ENCODE measurements at places on chromosomes 7 and 10. TPM values are rescaled to one million over a fixed set of nuclear protein-coding genes. Genes with fewer than 3 reads are reported as not detected.

Gene AKR1C2
- polyA plus RNA-seq: 19.8 TPM

Gene SLC13A1
- not detected for polyA plus RNA-seq

Gene ELAPOR2
- polyA plus RNA-seq: 0.57 TPM

Gene CD36
- polyA plus RNA-seq: 0.48 TPM

Gene CAV2
- 358 TPM for polyA plus RNA-seq

Gene PTF1A
- polyA plus RNA-seq: not detected

All from GM23248 (cell line).